Endodermal cell (in vitro differentiated cells): ENCODE measurements at places on chromosomes 3 and 15. TPM values are rescaled to one million over a fixed set of nuclear protein-coding genes. Genes with fewer than 3 reads are reported as not detected.

DNA sequence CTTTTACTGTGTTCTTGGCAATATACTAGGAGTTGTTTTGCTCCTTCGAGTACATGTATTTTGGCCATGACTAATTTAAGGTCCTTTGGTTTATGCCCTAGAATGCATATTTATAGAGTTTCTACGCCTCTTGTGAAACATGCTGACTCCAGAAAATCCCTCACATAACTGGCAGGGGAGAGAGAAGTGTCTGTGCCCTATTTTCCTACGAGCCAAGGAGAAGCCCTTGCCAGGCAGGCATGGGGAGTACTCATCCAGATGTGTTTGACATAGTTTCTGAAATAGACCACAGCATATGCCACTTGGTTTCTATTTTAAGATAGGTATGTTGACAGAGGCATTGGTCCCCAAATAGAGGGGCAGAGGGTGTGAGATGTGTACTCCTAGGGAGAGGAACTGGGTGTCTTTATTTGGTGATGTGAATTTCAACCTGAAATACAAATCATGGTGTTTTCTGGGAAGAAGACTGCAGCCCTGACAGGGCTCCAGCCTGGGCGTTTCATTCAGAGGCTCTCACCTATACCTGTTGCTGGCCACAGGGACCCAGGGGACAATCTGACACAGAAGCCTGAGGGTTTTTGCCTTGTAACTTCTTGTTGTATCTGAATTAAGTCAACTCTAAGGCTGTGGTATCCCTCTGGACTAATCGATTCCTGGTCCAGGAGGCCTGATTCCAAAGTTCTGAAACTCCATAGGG is 267.8 kb upstream of the C2CD4B start:
- peaks cover 2% of the 10 kb centered on the region for H3K4me1 ChIP-seq
- no peak overlapping the region for H3K27ac ChIP-seq
- H3K4me3 ChIP-seq: no peak overlapping the region

- no peak overlapping the region for H3K4me3 ChIP-seq
- no peak overlapping the region for H3K27ac ChIP-seq
- no peaks in the 10 kb centered on the region for H3K36me3 ChIP-seq
- DNase-seq: peak; percentile 48
Observed at GRCh38 chr3:40901298-40901697, 298.0 kb upstream of the CTNNB1 start.

DNA sequence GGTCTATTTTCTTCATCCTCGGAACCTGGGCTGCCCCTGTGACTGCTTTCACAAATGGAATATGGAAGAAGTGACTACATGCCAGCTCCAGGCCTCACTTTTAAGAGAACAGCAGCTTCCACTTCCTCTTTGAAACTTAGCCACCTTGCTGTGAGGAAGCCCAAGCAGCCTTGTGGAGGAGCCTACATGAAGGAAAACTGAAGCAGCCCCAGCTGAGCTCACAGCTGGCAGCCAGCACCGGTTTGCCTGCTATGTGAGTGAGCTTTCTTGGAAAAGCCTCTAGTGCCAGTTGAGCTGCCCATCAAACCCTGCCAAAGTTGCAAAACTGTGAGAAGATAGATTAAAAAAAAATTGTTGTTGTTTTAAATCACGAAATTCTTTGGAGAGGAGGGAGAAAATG is 498.0 kb upstream of the PROK2 start:
- no peak overlapping the region for H3K27ac ChIP-seq
- no peaks in the 10 kb centered on the region for H3K4me1 ChIP-seq
- no peak for DNase-seq
- no peaks in the 10 kb centered on the region for H3K36me3 ChIP-seq
- H3K27me3 ChIP-seq: peaks cover 20% of the 10 kb centered on the region

GRCh38 chr3:71112576-71112975 is 471.0 kb downstream of the FOXP1 start:
- no peak overlapping the region for H3K27ac ChIP-seq
- H3K27me3 ChIP-seq: no peaks in the 10 kb centered on the region
- no peak for DNase-seq
- H3K4me1 ChIP-seq: no peaks in the 10 kb centered on the region
- no peaks in the 10 kb centered on the region for H3K36me3 ChIP-seq
- no peak overlapping the region for H3K4me3 ChIP-seq

DNA sequence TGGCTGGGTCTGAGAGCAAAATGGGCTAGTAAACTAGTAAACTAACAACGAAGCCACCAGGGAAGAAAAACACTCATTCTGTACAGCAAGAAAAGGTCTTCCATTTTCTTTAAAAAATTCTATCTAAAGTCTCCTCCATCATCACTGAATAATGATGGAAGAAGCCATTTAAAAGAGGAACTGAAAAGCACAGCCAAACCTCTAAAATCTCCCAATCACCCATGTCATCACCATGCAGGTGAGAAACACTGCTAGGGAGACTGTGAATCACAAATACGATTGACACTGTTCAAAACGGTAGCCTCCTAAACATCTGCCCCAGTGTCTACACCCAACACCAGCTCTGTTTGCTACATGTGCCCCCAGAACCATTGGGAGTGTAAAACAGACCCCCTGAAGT is 140.4 kb downstream of the RORA start:
- no peak overlapping the region for H3K27ac ChIP-seq
- no peak overlapping the region for H3K4me3 ChIP-seq
- H3K4me1 ChIP-seq: peaks cover 4% of the 10 kb centered on the region
- no peaks in the 10 kb centered on the region for H3K27me3 ChIP-seq
- H3K36me3 ChIP-seq: no peaks in the 10 kb centered on the region

Gene OR4F6
- not detected in 3 replicates for total RNA-seq

DNA sequence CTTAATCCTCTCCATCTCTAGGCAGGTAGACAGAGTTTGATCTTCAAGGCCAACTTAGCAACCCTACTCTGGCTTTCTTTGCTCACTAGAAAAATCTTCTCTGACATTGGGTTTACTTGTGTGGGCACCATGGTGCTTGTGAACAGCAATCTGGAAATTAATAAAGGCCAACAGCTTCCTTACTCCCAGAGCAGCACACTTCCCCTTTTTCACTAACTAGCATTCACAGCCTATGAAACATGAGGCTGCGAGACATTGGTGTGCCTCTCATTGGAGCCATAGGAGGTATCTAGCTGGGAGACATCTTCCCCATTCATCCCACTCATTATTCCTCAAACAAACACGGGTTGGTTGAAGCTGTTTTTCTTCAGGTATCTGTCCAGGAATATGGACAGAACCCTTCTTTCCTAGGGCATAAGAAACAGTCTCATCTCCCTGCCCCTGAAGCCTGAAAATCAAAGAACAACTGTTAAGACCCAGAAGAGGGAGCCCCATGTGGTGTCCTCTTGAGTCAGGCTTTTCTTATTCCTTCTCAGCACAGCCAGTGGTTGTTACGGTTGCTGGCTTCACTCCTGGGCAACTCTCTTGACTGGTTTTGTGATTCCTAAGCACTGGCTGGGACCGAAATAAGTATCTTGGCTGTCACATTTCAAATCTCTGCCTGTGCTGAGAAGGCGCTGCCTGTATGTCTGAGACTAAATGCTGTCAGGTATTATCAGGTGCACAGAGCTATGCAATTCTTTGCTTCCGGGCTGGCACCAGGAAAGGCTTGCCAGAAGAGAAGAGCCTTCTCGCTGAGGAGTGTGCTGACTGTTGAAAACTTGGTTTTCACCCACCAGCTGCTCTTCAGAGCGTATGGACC is 194.4 kb downstream of the FEZF2 start:
- H3K36me3 ChIP-seq: peaks cover 4% of the 10 kb centered on the region
- H3K27ac ChIP-seq: no peak overlapping the region
- no peak for DNase-seq
- H3K27me3 ChIP-seq: no peaks in the 10 kb centered on the region
- H3K4me3 ChIP-seq: no peak overlapping the region
- H3K4me1 ChIP-seq: peaks cover under 1% of the 10 kb centered on the region

Gene NMNAT3
- 0.75 to 1.2 TPM (median 0.95 TPM) in 3 replicates for total RNA-seq

- no peaks in the 10 kb centered on the region for H3K4me1 ChIP-seq
- peaks cover 12% of the 10 kb centered on the region for H3K36me3 ChIP-seq
- H3K27me3 ChIP-seq: no peaks in the 10 kb centered on the region
- H3K27ac ChIP-seq: no peak overlapping the region
Observed at GRCh38 chr3:160567774-160568173, 2.4 kb upstream of the KPNA4 start.

DNA sequence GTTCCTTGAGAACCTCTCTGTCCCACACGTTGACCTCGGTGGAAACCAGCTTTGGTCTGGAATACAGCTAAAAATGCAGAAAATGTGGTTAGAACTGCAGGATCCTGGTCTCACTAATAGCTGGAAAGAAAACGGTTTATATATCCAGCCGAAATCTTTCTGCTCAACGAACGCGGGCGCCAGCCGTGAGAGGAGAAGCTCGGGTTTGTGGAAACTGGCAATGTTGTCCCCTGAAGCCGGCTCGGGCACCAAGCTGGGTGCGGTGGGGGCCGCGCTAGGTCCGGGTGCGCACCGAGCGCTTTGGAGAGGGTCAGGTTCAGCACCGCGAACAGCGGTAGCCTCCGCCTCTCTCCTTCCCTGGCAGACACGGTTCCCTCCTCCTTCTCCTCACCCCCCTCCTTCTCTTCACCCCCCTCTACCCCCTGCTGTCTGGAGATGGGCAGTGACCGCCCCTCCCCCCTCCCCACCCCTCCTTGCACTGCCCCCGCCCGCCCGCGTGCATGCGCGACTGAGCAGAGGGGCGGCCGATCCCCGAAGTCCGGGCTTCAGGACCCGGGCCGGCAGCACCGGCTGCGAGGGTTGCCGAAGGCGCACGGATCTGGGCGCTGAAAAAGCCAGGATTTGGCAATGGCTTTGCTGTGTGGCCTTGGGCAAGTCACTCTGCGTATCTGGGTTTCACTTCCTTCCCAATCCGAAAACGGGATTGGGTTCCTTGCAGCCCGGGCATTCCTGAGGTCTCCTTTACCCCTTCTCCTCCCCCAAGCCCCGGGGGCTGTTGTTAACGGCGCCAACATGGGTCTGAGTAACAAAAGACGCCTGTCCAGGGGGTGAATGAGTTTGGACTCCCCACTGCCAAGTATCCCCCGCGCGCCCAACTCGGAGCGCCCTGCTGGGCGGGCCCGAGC is at the start of gene SKOR1:
TSS of gene SKOR1 (plus strand) at position 534 of the 905 bp plus-strand sequence. CDS start at position 628, 94 bp downstream.
- peaks cover 100% of the 10 kb centered on the region for H3K27me3 ChIP-seq
- no peak within 1 kb of the TSS for H3K4me3 ChIP-seq
- H3K27ac ChIP-seq: no peak within 1 kb of the TSS

DNA sequence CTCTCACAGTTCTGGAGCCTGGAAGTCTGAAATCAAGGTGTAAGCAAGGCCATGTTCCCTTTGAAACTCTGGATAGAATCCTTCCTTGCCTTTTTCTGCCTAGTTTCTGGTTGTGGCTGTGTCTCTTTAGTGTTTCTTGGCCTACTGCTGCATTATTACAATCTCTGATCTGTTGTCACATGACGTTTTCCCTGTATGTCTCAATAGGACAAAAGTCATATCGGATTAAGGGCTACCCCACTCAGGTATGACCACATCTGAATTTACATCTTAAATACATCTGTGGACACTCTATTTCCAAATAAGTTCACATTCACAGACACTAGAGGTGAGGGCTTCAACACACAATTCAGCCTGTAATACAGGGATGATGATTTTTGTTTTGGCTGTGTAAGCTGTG is 13.3 kb downstream of the NECTIN3 start:
- H3K27me3 ChIP-seq: peaks cover 5% of the 10 kb centered on the region
- no peak overlapping the region for H3K4me3 ChIP-seq
- no peaks in the 10 kb centered on the region for H3K4me1 ChIP-seq
- H3K27ac ChIP-seq: no peak overlapping the region
- DNase-seq: no peak
- no peaks in the 10 kb centered on the region for H3K36me3 ChIP-seq

Gene RPL39L
- total RNA-seq: 26.8 and 32.9 TPM in 2 replicates

GRCh38 chr3:134464689-134465365 is 21.0 kb downstream of the ANAPC13 start:
- H3K4me3 ChIP-seq: no peak overlapping the region
- H3K27me3 ChIP-seq: no peaks in the 10 kb centered on the region
- H3K27ac ChIP-seq: peak overlapping the region; percentile 79
- H3K36me3 ChIP-seq: no peaks in the 10 kb centered on the region
- DNase-seq: peak; percentile 57

Gene CCDC39
- total RNA-seq: 0.20 and 0.25 TPM in 2 replicates

DNA sequence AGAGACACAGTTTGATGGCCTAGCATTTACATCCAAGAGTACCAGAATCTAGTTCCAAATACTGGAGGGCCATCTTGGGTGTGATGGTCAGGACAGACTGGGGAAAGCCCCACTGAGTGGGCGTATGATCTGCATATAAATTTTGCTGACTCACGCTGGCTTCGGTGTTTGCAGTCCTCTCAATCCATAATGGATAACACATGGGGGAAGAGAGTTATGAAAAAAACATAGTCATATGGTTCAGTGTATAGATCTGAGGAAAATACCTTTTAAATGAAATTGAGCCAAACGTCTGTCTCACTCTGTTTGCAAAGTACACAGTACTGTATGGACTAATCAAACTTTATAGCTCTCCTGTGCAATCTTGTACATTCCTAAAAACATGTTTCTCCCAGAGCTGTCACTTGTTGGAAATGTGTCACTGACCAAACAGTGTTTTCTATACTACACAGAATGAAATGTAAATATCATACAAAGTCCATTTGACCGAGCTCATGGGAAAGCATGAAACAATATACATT is 125.3 kb upstream of the THBS1 start:
- H3K4me1 ChIP-seq: no peaks in the 10 kb centered on the region
- DNase-seq: no peak
- H3K4me3 ChIP-seq: no peak overlapping the region
- H3K36me3 ChIP-seq: no peaks in the 10 kb centered on the region
- no peaks in the 10 kb centered on the region for H3K27me3 ChIP-seq
- no peak overlapping the region for H3K27ac ChIP-seq

DNA sequence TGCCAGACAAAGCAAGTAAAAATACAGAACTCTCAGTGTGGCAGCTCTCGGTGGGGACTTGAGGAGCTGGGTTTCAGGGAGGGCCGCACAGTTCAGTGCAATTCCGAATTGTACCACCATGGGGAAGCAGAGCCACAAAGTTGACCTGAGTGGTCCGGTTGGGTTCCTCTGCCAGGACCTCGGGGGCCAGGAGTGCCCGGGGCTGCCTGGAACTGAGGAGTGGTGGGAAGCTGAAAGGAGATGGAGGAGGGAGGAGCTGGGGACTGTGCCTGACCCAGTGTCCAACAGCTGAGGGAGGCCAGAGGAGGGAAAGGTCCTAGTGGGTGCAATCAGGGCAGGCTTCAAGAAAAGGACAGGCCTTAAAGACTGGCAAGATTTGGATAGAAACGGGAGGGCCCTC is 32.2 kb upstream of the TRH start:
- H3K27me3 ChIP-seq: no peaks in the 10 kb centered on the region
- peak; percentile 96 for DNase-seq
- H3K36me3 ChIP-seq: no peaks in the 10 kb centered on the region
- no peak overlapping the region for H3K4me3 ChIP-seq

Gene STX19
- total RNA-seq: not detected in 2 replicates

Gene ISL2
- 0.35 to 0.66 TPM in 2 of 3 replicates, not detected in the other for total RNA-seq

- H3K27ac ChIP-seq: no peak overlapping the region
- no peaks in the 10 kb centered on the region for H3K27me3 ChIP-seq
- H3K36me3 ChIP-seq: no peaks in the 10 kb centered on the region
- H3K4me3 ChIP-seq: no peak overlapping the region
- H3K4me1 ChIP-seq: no peaks in the 10 kb centered on the region
Observed at GRCh38 chr3:149353581-149354184, 20.2 kb upstream of the TM4SF18 start.

GRCh38 chr3:108130701-108131474 is 40.1 kb upstream of the CD47 start:
- H3K4me3 ChIP-seq: no peak overlapping the region
- H3K4me1 ChIP-seq: no peaks in the 10 kb centered on the region
- no peaks in the 10 kb centered on the region for H3K36me3 ChIP-seq

- H3K27me3 ChIP-seq: no peaks in the 10 kb centered on the region
- H3K4me3 ChIP-seq: no peak overlapping the region
- H3K4me1 ChIP-seq: no peaks in the 10 kb centered on the region
- no peaks in the 10 kb centered on the region for H3K36me3 ChIP-seq
- H3K27ac ChIP-seq: no peak overlapping the region
Observed at GRCh38 chr3:114714957-114715460, 421.2 kb downstream of the TIGIT start.
